ENCODE measurements at places on chromosomes 11 and 22. TPM values are rescaled to one million over a fixed set of nuclear protein-coding genes. Genes with fewer than 3 reads are reported as not detected.

The ARHGAP32 gene
- total RNA-seq = 4.7 TPM

DNA sequence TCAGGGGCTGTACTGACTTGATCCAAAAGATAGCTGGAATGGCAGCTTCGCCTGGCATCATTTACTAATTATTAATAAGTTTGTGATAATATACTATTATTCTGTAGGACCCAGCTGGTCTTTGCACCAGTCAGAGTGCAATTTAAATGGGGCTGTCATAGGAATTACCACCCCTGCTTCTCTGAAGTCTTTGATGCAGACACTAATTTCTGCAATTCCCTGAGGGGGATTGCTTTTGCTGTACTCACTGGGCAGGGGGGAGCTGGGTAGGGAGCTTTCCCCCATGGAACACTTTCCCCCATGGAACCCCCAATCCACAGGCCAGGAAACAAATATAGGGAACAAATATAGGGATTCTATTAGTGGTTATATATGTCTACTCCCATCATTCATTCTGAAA is 54.9 kb upstream of the TSKU start:
- DNase-seq = no peak
- H3K4me1 ChIP-seq = no peaks in the 10 kb centered on the region
- no peak overlapping the region for H3K4me3 ChIP-seq
- H3K27me3 ChIP-seq = peaks cover 54% of the 10 kb centered on the region
- no peak overlapping the region for H3K27ac ChIP-seq

DNA sequence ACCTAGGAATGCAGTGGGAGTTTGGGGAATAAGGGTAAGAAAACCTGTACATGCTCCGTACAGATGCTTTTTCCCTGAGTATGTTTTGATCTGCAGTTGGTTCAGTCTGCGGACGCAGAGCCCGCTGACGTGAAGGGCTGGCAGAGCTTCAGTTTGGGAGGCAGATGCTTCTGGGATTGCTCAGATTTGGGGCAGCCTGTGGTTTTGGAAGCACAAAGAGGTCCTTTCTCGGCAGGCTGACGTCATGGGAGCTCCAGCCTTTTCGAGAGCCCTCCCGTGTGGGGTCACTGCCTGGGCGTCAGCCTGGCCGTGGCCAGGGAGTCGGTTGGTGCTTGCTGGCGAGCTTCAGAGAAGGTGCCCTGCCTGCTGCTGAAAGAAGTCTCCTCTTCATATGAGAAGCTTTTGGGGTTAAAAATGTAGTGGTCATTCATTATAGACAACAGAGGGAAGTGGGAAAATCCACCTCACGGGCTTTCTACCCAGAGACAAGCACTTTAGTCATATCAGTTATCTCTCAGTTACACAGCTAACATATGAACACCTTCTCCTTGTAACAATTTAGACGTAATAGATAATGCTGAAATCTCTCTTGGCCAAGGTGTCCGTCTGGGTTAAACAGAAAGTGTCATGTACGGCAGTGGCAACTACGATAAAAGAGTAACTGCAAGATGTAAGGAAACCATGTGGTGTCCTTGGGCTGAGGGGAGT is 26.8 kb downstream of the TPCN2 start:
- H3K4me1 ChIP-seq = peaks cover 33% of the 10 kb centered on the region
- no peaks in the 10 kb centered on the region for H3K36me3 ChIP-seq
- H3K27ac ChIP-seq = peak overlapping the region; percentile 82
- H3K27me3 ChIP-seq = no peaks in the 10 kb centered on the region
- peak overlapping the region; percentile 49 for H3K4me3 ChIP-seq
- DNase-seq = peak; percentile 100

DNA sequence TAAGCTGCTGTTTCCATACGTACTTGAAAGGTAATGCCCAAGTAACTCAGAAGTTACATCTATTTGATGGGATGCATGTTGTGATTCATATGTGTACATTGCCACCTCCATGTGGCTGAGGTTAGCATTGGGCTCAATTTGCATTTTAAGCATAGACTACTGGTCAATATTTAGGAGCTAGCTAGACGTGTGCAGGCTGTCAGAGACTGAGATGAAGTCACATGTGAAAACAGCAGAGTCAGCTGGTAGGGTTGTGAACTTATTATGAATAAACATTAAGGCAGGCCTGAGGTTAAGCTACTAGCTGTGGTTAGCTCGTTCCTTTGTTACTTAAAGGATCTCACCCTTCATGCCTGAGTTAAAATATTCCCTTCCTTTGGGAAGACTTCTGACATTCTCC is 114.5 kb upstream of the MTNR1B start:
- H3K4me3 ChIP-seq = no peak overlapping the region
- no peak overlapping the region for H3K27ac ChIP-seq
- no peaks in the 10 kb centered on the region for H3K36me3 ChIP-seq
- DNase-seq = no peak
- no peaks in the 10 kb centered on the region for H3K27me3 ChIP-seq

DNA sequence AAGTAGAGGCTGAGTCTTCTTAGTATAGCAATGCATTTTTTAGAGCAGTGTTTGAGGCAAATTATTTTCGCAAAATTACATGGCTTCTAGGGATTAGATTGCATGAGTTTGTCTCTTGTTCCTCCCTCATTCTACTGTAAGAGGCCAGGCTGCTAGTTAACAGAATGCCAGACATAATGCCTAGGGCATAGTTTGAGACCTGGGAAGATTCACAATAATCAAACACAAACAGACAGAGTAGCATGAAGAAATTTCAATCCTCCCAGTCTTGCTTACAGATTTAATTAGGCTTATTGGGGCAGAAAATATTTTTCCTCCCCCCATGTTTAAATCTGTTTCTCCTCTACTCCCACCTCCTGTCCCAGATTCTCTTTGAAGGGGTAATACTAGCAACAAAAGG is 48.3 kb downstream of the ARHGEF12 start:
- no peak overlapping the region for H3K27ac ChIP-seq
- DNase-seq = no peak
- no peaks in the 10 kb centered on the region for H3K27me3 ChIP-seq

GRCh38 chr22:46971099-46971763 is 208.8 kb downstream of the TBC1D22A start:
- no peak overlapping the region for H3K4me3 ChIP-seq
- no peak overlapping the region for H3K27ac ChIP-seq
- H3K4me1 ChIP-seq = 0 out of 2 replicates have a peak, but pooled peaks cover 6% of the 10 kb centered on the region
- no peak for DNase-seq
- no peaks in the 10 kb centered on the region for H3K27me3 ChIP-seq
- H3K36me3 ChIP-seq = no peaks in the 10 kb centered on the region

DNA sequence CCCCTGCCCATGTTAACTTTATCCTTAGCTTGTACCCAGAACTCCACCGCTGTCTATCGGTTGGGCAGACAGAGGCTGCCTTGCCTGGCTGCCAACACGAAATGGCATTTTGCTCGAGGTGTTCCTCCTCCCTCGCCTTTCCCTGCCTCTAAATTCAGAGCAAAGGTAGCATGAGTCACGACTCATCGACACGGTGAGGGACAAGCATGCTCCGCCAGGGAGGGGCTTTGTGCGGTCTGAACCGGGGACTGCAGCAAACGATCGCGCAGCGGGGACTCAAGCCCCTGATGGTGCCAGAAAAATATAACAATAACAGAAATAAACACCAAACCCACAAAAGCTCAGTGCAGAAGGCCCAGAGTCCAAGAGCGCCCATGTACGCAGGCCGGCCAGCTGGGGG is 52.3 kb downstream of the RTL6 start:
- no peaks in the 10 kb centered on the region for H3K36me3 ChIP-seq
- DNase-seq = no peak
- peaks cover 21% of the 10 kb centered on the region for H3K4me1 ChIP-seq
- H3K27ac ChIP-seq = no peak overlapping the region
- no peak overlapping the region for H3K4me3 ChIP-seq

The MMP13 gene
- total RNA-seq = not detected

- no peak overlapping the region for H3K27ac ChIP-seq
- H3K4me1 ChIP-seq = no peaks in the 10 kb centered on the region
- H3K36me3 ChIP-seq = no peaks in the 10 kb centered on the region
- no peak overlapping the region for H3K4me3 ChIP-seq
Observed at GRCh38 chr11:124582565-124582964, 12.8 kb downstream of the OR8A1 start.

The TREH gene
- not detected for total RNA-seq

GRCh38 chr11:38582151-38582550 is 1984.1 kb upstream of the RAG2 start:
- no peak overlapping the region for H3K27ac ChIP-seq
- H3K4me1 ChIP-seq = no peaks in the 10 kb centered on the region
- DNase-seq = no peak
- no peak overlapping the region for H3K4me3 ChIP-seq
- no peaks in the 10 kb centered on the region for H3K36me3 ChIP-seq
- H3K27me3 ChIP-seq = no peaks in the 10 kb centered on the region

DNA sequence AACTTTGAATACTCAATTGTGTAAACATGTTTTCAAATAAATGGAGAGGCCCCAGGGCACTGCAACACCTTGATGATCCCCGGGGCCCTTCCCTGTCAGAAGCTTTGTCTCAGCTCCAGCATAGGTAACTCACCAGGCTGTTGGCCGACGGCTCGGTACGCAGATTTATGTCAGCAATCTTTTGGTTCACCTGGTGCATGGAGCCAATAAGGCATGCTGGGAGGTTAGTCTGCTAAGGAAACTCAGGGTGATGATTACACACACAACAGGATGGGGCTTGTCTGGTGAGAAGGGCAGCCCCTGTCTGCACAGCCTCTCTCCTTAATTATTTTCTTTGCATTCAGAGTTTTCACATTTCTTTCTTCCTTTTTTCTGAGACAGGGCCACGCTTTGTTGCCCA is 10.8 kb downstream of the FAM227A start:
- DNase-seq = no peak
- H3K4me3 ChIP-seq = no peak overlapping the region
- no peaks in the 10 kb centered on the region for H3K27me3 ChIP-seq
- H3K27ac ChIP-seq = no peak overlapping the region
- H3K4me1 ChIP-seq = no peaks in the 10 kb centered on the region

GRCh38 chr11:64451856-64452255 is 92.9 kb downstream of the RPS6KA4 start:
- H3K4me3 ChIP-seq = no peak overlapping the region
- H3K4me1 ChIP-seq = no peaks in the 10 kb centered on the region
- no peak overlapping the region for H3K27ac ChIP-seq
- DNase-seq = no peak
- peaks cover 24% of the 10 kb centered on the region for H3K27me3 ChIP-seq

The ADAMTS8 gene
- 0.63 TPM for total RNA-seq

The RNF215 gene
- 45.1 TPM for total RNA-seq

The ARHGAP42 gene
- 2.3 TPM for total RNA-seq

GRCh38 chr11:20547411-20547810 is 52.0 kb upstream of the SLC6A5 start:
- no peak for DNase-seq
- H3K4me3 ChIP-seq = no peak overlapping the region
- H3K4me1 ChIP-seq = no peaks in the 10 kb centered on the region
- H3K27ac ChIP-seq = no peak overlapping the region
- no peaks in the 10 kb centered on the region for H3K27me3 ChIP-seq

The HTR3B gene
- not detected for total RNA-seq

The RTN4RL2 gene
- total RNA-seq = 0.32 TPM

The AQP11 gene
- 2.9 TPM for total RNA-seq

DNA sequence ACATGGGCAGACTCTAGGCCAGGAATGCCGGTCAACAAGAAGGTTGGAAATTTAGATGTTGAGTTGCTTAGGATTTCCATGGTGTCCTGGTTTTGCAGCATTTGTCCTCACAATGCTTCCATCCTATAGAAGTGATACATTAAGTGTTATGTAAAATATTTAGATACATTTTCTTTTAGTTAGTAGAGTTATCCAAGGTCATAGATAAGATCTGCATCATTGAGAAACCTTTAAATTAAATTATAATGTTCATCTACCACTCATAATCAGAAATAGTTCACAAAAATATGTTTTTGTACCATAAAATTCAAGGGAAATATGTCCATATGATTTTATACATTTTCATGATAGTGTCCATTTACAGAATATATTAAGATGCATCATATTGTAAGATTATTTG is at the start of gene OR51F1:
Gene OR51F1, minus strand, starts transcription at position 101 of the 400 bp plus-strand sequence. Its CDS starts 0 bp downstream, at position 101.
- H3K4me1 ChIP-seq = no peaks in the 10 kb centered on the region
- no peak for DNase-seq
- no peaks in the 10 kb centered on the region for H3K36me3 ChIP-seq
- no peak within 1 kb of the TSS for H3K27ac ChIP-seq
- H3K4me3 ChIP-seq = no peak within 1 kb of the TSS

DNA sequence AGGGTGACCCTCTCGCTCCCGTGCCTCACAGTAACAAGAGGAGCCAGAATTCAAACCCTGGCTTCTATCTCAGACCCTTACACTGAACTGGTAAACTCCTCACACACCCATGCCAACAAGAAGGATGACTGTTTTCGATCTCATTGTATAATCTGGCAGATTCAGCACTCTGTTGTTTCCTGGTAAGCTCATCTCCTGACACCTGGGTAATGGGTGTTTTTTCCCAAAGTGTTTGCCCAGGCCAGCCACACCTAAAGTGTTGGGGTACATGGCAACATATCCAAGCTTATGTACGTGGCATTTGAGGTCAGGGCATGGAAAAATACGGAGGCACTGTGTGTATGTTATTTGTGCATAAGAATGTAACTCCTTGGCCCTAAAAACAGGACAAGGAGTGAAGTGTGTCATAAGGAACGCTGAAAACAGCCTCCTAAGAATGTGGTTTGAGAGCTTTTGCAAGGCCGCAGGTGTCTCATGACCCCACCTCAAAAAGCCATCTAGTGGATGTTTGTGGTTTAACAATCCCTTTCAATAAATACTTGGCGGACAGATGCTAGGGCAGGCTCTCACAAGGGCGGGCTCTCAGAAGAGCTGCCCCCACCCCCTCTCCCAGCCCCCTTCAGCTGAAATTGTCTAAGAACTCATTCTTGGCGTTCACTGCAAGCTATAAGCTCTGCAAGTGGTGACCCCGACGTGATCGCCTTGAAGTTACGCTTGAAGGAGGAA is at the start of gene MS4A15:
Gene MS4A15, plus strand, starts transcription at position 561 of the 726 bp plus-strand sequence. CDS start 6,867 bp downstream, outside the sequence.
- no peaks in the 10 kb centered on the region for H3K4me1 ChIP-seq
- H3K36me3 ChIP-seq = no peaks in the 10 kb centered on the region
